ENCODE measurements at places on chromosomes 4 and X.

DNA sequence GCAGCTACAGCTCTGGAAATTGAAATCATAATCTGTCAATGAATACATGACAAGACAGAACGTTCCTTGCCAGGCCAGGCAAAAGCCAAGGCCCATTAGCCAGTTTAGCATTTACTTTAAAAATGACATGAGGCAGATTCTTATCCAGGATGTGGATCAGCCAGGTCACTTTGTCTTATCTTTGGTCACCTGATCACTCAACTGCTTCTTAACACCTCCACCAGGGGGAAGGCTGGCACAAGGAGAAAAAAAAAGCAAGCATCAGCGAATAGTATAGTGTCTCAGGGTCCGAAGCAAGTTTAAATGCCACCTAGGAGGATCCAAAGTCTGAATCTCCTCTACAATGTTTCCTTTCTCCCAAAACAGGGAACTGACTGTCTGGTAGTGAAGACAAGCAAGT is 18.8 kb downstream of the ATP1B4 start:
- DNase-seq: no peak

- no peak for DNase-seq
Measured at GRCh38 chrX:110173192-110174175, 144.4 kb downstream of the AMMECR1 start.

GRCh38 chr4:1048773-1049590 is 37.6 kb downstream of the FGFRL1 start:
- no peak for DNase-seq

- no peak for DNase-seq
Measured at GRCh38 chr4:153151535-153152455, 52.4 kb upstream of the TRIM2 start.

- no peak for DNase-seq
Measured at GRCh38 chrX:22159071-22159470, 113.6 kb upstream of the CBLL2 start.

- no peak for DNase-seq
Measured at GRCh38 chr4:158856852-158857251, 88.0 kb downstream of the FNIP2 start.

- DNase-seq: no peak
Measured at GRCh38 chrX:68183612-68184214, 249.6 kb downstream of the OPHN1 start.

DNA sequence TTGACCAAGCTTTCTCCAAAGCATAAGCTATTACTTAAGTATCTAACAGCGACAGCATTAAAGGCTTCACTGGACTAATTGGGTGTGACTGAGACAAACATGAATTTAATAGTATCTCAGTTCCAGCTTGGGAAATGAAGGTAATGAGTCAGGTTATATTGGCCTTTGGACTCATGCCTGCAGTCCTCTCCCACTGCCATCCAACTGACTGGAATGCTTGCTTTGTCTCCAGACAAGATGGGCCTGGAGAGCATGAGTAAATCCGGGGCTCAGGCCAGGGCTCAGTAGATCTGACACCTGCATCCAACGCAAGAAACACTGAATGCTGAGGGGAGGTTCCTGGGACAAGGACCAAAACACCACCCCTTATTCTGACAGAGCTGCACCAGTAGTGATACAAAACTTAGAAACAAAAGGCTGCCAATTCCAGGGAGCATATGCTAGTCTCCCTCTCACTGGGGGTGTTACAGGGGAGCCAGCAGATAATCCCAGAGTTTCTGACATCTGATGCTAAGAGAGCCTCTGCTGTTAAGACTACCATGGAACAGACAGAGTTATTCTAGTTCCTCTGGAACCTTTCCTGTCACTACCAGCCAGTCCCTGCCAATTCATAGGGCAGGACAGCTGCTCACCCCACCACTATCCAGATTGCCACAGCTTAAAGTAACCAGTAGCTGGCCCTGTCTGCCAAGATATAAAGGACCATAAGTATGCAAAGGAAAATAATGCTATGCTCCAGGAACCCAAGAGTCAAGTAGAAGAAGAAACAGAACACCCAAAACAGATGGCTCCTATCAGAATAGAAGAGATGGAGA is 293.8 kb downstream of the IQCM start:
- DNase-seq: no peak

DNA sequence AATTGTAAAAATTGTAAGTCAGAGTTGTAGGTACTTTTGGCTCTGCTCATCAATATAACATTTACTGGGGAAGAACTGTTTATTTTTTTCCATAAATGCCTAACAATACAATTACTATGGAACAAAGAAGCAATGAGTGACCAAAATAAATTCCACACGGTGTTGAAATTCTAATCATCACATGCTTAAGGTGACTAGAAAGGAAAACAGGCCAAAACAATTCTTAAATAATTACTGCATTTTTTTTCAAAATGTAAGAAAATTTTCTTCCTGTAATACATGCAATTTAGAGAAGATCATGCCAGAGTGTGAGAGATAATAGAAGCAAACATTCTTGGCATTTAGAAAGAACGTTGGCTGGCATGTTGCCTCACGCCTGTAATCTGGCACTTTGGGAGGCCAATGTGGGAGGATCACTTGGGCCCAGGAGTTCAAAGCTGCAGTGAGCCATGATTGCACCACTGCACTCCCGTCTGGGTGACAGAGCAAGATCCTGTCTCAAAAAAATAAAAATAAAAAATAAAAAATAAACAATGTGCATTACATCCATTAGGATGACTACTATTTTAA is 22.5 kb downstream of the C4orf46 start:
- DNase-seq: no peak

GRCh38 chr4:116953947-116954346 is 131.4 kb downstream of the TRAM1L1 start:
- DNase-seq: no peak

- DNase-seq: no peak
Measured at GRCh38 chr4:94621491-94622080, 136.2 kb upstream of the BMPR1B start.

- no peak for DNase-seq
Measured at GRCh38 chr4:15159477-15160019, 157.3 kb downstream of the CPEB2 start.

GRCh38 chrX:18406531-18407266 is 18.7 kb upstream of the CDKL5 start:
- no peak for DNase-seq

GRCh38 chrX:38669428-38669827 is 108.1 kb downstream of the TSPAN7 start:
- DNase-seq: no peak

DNA sequence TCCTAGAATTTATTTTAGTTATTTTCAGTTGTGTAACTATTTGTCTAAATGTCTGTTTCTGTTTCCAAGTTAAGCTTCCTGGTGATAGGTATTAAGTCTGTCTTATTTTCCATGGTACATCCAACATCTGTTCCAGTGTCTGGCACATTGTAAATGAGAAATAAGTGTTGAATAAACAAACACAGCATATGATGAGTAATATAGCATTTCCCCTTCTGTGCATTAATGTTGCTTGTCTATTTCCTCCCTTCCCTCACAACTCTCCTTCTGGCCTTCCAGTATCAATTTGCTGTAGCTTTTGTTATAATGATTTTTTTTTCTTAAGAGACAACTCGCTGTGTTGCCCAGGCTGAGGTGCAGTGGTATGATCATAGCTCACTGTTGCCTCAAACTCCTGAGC is 36.1 kb downstream of the COPS4 start:
- DNase-seq: no peak

All from activated effector memory CD4-positive, alpha-beta T cell treated with Interleukin-2 at 50 U/mL for 16 hours (primary cell).